Choroid plexus epithelial cell (primary cell): ENCODE measurements at places on chromosomes 16 and 17.

DNA sequence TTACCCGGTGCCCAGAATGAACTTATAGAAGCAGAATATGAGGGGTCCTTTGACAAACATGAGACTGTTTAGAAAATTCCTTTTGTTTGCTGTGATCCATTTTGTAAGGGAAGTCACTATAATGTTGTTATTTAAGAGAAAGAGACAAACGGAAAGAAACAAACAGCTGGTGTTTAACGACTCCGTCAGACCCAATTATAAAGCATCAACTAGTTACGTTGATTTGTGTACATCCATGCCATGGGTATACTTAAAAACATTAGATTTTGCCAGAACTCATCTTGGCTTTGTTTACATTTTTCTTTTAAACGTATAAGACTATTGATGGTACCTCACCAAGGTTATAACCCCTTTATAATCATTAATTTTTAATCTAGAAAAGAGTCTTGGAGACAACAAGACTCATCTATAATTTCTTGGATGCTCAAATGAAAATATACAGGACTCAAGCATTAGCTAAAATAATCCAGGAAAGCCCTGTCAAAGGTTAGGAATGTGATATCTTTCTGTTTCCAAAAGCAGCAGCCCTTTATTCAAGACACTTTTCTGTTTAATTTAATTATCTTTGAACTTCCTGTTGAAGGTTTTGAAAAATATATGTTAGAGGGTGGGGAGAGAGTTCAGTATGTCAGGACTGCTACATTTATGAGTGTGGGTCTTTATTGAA lies 331.7 kb downstream of the WWOX start:
- no peak for DNase-seq

DNA sequence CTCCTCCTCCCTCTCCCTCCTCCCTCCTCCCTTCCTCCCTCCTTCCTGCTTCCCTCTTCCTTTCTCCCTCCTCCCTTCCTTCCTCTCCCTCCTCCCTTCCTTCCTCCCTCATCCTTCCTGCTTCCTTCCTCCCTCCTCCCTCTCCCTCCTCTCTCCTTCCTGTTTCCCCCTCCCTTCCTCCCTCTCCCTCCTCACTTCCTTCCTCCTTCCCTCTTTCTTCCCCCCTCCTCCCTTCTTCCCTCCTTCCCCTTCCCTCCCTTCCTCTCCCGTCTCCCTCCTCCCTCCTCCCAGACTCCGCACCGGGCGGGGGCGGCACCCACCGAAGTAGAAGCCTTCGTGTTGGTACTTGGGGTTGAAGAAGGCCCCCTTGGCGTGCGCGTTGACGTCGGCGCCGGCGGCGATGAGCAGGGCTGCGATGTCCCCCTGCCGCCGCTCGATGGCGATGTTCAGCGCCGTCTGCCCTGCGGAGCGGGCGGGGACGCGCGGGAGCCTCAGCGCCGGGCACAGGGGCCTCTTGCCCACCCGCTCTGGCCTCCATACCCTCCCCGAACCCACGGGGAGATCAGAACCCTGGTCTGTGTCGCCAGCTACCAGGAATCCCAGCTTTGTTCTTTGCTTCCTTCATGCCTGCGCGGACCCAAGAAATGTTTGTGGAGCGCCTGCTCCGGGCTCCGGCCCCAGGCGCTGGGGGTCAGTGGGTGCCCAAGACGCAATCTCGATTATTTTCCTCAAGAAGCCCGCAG lies 22.2 kb downstream of the TRPV3 start:
- DNase-seq = peak; percentile 85

GRCh38 chr16:16175296-16175695 lies 48.0 kb downstream of the ABCC6 start:
- DNase-seq = no peak

DNA sequence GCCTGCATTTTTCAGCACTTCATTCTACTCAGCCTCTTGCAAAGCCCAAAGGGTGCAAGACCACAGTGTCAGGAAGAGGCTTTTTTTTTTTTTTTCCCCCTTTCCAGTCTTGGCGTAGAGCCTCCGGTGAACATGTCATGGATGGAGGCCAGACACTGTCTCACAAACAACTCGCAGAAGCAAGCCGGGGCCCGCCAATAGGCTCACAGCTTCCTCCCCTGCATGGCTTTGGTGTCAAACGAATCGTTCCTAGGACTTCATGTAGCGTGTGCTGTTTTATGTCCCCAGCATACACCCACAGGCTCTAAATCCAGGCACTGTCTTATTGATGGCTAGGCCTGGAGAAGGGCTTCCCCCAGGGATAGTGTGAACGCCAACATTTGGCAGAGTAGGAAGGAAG lies 457.7 kb upstream of the MAF start:
- DNase-seq = no peak

GRCh38 chr17:8126491-8127066 lies 2.7 kb upstream of the HES7 start:
- peak; percentile 62 for DNase-seq

- peak; percentile 83 for DNase-seq
Observed at GRCh38 chr17:59859444-59860025, 33.2 kb downstream of the TUBD1 start.

DNA sequence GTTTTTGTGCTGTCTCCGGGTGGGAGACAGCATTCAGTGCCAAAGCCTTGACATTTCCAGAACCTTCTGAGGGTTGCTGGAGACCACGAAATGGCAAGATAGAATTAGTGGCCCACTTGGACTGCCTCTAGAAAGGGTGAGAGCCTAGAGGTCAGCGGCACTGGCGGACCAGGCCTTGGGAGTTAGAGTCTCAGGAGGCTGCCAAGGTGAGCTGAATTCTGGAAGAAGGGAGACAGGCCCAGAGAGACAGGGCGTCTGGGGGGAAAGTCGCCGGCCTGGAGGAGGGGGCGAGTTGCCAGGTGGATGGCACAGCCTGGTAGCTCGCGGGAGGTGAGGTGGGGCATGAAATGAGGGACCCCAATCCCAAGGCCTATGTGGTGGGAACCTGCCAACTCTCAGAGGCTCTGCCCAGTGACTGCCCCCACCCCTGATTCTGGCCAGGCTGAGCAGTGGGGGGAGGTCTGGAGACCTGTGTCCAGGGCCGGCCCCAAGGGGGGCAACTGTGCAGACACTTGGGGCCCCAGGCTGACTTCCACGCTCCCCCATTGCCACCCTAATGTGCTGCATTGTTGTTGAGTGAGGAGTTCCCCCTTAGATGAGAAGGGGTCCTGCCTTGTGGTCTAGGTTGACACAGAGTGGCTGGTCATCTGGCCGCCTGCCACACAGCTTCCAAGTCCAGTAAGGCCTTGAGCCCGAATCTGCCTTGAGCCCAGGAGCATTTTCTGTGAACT lies 211.1 kb upstream of the CIBAR2 start:
- DNase-seq = no peak

GRCh38 chr17:77740481-77740880 lies 218.0 kb upstream of the TNRC6C start:
- DNase-seq = no peak

- DNase-seq = peak; percentile 33
Observed at GRCh38 chr16:55515111-55515510, 6.2 kb downstream of the LPCAT2 start.

GRCh38 chr17:69713815-69714214 lies 299.3 kb downstream of the MAP2K6 start:
- no peak for DNase-seq

DNA sequence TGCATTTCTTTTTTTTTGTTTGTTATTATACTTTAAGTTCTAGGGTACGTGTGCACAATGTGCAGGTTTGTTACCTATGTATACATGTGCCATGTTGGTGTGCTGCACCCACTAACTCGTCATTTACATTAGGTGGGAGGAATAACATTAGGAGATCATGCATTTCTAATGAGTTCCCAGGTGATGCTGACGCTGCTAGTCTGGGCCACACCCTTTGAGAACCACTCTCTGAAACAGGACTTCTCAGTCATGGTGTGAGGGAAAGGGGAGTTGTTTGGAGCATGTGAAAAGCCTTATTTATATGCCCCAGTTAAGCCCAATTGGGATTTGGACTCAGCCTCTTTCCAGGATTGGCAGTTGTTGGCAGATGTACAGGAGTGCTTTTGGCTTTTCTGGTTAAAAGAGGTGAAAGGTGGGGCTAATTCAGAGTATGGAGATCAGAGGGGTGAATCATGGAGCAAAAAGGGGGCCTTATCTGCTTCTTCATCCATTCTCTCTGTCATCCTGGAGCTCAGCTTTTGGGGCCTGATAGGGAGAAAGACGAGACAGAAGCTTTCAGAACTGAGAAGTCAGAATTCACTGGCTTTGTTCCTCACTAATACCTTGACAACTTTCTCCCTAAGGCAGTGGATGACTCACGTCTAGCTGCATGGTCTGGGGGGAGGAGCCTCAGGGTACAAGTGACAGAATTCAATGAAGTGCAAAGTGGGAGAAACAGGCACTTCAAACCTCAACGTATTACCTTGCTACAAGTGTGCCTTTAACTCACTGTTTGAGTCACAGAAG lies 180.0 kb upstream of the CACNG3 start:
- DNase-seq = no peak

GRCh38 chr17:45132572-45133463 lies 503 bp upstream of the PLCD3 start:
- peak; percentile 81 for DNase-seq

GRCh38 chr17:7133916-7134315 lies 19.3 kb upstream of the ASGR2 start:
- DNase-seq = no peak

- no peak for DNase-seq
Observed at GRCh38 chr17:13273806-13274205, 256.0 kb upstream of the ELAC2 start.

GRCh38 chr17:55605705-55606487 lies 94.6 kb upstream of the SMIM36 start:
- DNase-seq = no peak

- no peak for DNase-seq
Observed at GRCh38 chr16:79278506-79278905, 322.0 kb downstream of the MAF start.

DNA sequence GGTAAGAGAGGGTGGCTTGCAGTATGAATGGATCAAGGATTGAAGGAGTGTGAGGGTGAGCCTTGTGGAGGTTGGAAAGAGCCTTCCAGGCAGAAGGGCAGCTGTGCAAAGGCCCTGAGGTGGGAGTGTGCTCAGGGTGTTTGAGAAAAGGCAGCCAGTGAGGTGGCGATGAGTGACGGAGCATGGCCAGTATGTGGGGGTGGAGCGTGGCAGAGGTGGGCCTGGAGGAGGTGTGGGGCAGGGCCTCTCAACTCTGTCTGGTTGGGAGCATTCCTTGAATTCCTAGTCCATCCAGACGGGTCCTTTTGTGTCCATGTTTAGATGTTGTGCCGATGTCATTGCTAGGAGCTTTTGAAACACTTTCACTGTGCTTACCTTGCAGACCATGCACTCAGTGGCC lies 51.3 kb downstream of the EPN2 start:
- DNase-seq = no peak

DNA sequence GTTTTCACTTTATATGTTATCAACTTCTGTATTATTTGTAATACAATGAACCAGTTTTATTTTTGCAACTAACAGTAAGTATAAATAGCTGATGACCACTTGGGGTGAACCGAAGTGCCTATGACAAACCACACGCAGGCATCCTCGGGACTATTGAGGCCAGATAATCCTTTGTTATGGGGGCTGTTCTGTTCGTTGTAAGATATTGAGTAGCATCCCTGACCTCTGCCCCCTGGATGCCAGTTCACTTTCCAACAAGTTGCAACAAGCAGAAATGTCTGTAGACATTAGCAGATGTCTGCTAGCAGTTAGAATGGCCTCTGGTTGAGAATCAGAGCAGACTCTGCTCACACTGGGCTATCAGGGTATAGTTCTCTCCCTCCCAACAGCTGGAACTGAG lies 277.0 kb downstream of the WWOX start:
- no peak for DNase-seq

DNA sequence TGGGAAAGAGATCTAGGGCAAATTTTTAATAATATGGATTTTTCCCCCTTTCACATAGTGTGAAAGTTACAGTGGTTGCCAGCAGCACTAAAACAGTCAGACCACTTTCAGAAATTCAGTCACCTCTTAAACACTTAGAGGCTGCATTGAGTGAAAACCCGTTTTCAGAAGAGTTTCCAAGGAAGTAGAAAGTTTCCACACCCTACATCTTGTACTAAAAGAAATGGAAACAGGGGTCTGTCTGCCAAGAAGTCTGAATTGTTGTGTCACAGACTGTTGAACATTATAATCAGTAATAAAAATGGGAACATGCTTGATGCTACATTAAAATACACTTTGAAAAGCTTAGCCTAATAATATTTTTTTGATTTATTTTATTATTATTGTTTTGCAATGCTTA lies 278.9 kb upstream of the KCNJ16 start:
- DNase-seq = no peak

DNA sequence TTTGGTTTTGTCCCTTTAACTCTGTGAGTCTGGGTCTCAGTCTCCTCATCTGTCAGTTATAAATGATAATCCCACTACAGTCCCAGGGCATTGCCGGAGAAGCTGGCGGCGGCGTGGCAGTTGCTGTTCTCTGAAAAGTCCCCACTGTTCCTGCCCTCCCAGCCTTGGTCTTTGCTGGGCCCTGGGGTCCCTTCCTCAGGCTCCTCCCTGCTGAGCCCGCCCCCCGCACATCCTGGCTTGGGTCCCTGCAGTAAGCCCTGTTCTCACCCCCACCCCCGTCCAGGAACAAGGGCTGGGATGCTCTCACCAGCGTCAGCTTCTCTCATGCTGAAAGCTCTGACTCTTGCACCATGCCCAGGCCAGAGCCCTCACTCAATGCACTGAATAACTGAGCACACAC lies 35.3 kb upstream of the PEMT start:
- DNase-seq = no peak

- DNase-seq = no peak
Observed at GRCh38 chr16:12611916-12612597, 191.6 kb downstream of the CPPED1 start.

DNA sequence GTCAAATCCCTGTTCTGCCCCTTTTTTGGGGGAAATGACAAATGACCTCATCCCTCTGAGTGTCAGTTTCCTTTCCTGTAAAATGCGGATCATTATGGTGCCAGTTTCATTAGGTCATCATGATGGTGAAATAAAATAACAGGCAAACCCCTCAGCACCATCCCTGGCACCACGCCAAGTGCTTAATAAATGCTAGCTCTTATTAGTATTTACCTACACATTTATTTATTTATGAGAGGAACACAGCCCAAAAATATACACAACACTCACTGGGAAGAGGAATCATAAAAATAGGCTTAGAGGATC lies 28.6 kb upstream of the GPRC5B start:
- no peak for DNase-seq

DNA sequence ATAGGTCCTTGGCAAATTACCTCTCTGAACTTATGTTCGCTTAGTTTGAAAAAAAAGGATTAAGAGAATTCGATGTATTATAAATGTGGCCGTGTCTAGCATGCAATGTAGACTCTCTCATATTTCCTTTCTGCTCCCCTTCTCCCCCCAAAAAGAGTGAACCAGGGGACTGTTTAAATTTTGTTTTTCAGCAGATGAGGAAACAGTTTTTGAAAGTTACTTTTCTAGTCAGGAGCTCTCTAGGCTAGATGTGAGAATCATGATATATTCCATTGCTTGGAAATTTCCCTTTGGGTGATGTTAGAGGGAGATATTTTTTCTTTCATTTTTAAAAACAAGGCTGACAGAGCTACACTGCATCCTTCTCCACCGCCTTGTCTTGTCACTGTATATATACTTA lies 1.1 kb upstream of the CDC27 start:
- DNase-seq = no peak

GRCh38 chr17:82587234-82588086 lies 60.8 kb downstream of the WDR45B start:
- DNase-seq = no peak
